ENCODE measurements at places on chromosomes 1 and 21. TPM values are rescaled to one million over a fixed set of nuclear protein-coding genes. Genes with fewer than 3 reads are reported as not detected.

Gene FCRL2
- 1.6 TPM for total RNA-seq

Gene SRP9
- total RNA-seq = 146 TPM

Gene MAP10
- total RNA-seq = 2.7 TPM

Gene CSMD2
- total RNA-seq = 0.03 TPM

Gene FYB2
- total RNA-seq = not detected

Gene CNN3
- 3.7 TPM for total RNA-seq

Gene HAPLN2
- total RNA-seq = not detected

- DNase-seq = no peak
Observed at GRCh38 chr1:34188418-34188817, 11.7 kb downstream of the C1orf94 start.

DNA sequence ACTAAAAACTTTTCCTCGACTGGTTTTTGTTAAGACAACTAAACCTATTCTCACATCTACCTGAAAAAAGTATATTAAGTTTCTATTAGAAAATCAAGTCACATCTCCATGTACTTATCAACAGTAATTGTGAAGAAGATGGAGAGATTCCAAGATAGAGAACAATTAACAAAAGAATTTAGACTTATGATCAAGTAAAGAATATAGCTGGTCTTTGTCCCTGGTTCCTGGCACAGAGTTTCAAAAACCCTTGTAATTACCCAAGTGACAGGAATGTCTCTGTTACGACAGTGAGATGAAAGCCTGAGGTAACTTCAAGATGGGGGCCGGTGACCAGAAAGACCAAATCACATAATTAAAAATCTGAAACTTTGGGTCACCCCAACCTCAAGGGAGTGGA, 91.6 kb downstream of the ASH1L start:
- no peak for DNase-seq

GRCh38 chr1:108669679-108670078, 8.8 kb upstream of the HENMT1 start:
- no peak for DNase-seq

GRCh38 chr1:180286417-180286816, 56.4 kb downstream of the LHX4 start:
- no peak for DNase-seq

DNA sequence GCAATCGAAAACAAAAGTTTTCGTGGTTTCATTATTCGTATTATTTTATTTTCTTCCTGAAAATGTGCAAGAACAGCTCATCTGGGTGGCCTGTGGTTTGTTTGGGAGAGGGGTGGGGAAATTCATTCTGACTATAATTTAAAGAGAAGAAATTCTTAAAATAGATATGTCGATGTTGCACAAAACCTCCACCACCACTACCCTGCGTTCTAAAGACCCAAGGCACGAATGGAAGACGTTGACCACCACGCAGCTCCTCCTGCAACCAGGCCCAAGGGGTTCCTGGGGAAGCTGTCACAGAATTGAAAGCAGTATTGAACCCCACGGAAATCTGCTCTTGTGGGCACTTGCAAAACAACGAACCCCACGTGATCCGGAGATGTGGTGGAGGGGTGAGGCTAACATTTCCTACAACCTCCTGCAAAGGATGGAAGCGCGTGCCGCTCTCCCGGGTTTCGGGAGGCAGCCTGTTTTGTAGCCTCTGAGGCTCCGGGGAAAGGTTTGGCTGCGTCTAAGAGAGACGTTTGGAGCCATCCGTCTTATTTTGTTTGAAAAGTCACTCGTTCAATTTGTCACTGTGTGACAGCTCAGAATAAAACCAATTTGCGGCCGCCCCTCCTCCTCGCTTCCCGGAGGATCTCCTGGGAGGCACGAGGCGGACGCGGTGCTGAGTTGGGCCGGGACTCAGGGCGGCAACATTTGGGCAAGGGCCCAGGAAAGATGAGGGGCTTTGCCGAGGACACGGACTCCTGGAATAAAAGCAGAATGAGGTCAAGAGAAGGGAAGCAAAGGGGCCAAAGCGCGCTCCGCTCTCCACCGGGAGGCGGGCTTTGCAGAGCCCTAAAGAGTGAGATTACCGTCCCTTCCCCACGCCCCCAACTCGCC, 810 bp upstream of the HLX start:
- DNase-seq = no peak

GRCh38 chr1:14682941-14683621, 84.6 kb downstream of the KAZN start:
- no peak for DNase-seq

- DNase-seq = no peak
Observed at GRCh38 chr1:205767248-205767647, 8.0 kb downstream of the RAB29 start.

DNA sequence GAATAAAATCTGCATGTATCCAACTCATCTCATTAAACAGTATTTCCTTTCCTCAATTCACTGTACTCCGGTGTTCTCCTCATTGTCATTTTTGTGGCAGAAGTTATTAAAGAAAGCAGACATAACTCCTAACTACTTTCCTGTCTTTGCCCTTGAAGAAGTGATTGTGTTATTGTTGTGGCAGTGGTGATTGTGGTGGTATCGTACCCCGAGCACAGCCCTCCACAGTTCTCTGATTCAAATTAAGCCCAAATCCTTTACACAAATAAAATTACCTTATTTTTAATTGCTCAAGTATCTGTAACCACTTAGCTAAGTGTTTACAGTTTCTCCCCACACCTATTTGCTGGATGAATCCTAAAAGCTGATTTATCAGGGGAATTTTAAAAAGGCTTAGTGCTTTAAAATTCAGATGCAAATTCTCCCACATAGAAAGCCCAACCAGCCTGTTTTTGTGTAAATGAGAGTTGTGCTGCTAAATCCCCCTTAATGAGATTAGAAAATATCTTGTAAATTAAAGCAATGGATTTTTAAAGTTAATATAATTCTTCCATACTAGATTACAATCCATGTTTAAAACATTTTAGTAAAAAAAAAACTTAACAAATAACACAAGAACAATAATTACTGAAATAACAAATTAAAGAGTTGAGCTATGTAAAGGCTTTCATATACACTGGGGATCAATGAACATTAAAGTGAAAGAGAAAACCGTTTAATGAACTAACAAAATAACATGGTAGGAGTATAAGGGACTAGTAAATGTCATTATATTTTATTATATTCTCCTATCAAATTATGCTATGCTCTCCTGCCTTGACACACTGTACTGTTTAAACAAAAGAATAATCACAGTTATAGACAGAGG, 259.0 kb downstream of the NEGR1 start:
- DNase-seq = no peak

- no peak for DNase-seq
Observed at GRCh38 chr1:2559509-2560298, 3.5 kb downstream of the TNFRSF14 start.

- no peak for DNase-seq
Observed at GRCh38 chr1:178121883-178122282, 28.0 kb downstream of the RASAL2 start.

DNA sequence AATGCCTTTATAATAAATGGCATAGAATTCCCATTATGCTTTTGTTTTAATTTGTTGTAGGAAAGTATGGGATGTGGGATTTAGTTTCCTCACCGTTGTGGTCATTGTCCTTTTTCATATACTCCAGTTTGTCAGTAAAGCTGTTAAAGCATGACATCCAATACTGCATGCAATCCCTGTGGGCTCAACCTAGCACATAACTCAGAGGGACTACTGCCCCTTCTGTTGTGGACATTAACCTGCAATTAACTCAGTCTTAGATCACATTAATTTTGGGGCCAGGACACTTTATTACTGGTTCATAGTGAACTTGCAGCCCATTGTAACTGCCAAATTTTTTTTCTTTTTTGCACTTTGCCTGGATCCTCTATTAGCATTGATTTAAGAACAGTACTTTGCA, 112.5 kb downstream of the DNM3 start:
- no peak for DNase-seq

DNA sequence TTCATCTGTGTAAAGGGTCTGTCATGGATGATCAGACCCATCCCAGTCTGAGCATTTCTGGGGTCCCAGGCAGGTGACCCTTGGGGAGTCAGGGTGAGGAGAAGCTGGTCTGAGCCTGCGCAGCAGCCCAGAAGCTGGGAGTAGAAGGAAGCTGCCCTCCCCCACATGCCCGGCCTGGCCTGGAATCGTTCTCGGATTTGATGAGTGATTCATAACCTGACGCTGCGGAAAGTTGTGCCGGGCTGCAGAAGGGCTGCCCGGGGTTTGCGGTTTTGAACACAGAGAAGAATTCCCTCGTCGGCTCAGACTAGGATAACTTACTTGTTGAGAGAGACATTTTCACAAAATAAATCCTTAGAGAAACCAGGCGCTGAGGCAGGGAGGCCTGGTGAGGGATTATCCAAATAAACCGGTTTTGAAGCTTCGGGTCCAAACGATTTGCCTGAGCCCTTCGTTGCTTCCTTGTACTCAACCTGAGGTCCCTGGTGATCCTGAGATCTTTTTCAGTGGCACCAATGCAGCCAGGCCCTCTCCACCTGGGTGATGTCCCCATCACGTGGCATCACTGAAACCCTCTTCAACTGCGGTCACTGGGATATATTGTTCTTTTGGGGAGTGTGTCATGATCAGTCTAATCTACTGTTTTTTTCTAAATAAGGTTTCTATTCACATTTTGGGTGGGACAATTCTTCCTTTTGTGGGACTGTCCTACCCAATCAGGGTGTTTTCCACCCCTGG, 29.2 kb downstream of the EPHB2 start:
- no peak for DNase-seq

GRCh38 chr1:149967646-149968045, 31.0 kb upstream of the MTMR11 start:
- DNase-seq = no peak

GRCh38 chr1:235327559-235328270, at the start of gene ARID4B:
TSS of gene ARID4B (minus strand) at chr1:235328179. CDS start at chr1:235326919, 1,260 bp downstream.
- no peak for DNase-seq

DNA sequence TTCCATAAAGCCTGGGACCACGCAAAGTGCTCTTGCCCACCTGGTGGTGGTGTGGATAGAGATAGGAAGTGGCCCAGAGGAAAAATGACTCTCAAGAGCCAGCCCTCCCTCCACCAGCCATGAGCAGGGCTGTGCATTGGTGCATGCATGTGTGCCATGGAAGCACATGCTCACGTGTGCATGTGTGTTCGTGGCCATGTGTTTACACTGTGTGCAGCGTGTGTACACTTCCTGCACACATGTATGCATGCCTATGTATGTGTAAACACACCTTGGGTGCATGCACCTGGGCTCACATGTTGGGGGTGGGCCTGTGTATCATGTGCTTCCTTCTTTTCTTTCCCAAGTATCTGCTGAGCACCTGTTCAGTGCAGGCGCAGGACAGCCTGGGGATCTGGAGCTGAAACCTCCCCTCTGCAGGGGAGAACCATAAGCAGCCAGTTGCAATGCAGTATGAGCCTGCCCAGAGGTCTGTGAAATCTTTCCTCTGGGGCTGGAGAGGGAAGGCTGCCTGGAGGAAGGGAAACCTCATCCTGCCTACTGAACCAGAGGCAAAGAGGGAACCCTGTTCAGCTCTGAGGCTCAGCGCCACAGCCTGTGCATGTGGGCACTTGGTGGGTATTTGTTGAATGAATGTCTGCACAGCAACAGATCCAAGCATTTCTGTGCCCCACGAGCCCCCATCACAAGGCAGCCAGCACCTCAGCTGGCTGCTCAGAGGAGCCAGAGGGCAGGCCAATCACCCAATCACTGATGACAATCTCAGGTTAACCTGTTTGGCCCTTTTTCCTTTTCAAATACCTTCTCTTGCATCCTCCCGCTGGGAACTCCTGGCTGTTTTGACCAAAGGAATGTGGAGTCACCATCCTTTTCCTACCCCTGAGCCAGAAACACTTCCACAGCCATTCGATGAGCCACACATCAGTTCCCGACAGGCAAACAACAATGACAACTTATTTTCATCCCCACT, 327.0 kb downstream of the NPHP4 start:
- no peak for DNase-seq

- no peak for DNase-seq
Observed at GRCh38 chr1:244449936-244450508, 1.7 kb downstream of the ADSS2 start.

GRCh38 chr1:160005070-160005469, 26.7 kb downstream of the PIGM start:
- no peak for DNase-seq

DNA sequence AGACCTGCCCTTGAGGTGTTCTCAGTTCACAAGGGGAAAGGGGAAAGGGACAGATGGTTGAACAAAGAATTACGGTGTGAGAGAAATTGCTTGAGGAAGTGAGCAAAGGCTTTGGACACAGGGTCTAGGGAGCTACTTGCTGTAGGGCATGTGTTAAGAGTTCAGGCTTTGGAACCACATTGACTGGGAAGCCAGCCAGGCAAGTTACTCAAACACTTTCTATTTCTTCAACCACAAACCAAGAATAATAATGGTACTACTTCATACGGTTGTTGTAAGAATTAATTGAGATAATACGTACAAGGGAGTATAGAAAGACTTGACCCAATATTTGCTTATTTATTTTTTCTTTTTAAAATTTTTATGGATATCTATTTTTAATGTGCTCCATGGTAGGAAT, 26.6 kb downstream of the AK4 start:
- DNase-seq = no peak

- no peak for DNase-seq
Observed at GRCh38 chr1:45443580-45444446, 47.1 kb downstream of the TESK2 start.

DNA sequence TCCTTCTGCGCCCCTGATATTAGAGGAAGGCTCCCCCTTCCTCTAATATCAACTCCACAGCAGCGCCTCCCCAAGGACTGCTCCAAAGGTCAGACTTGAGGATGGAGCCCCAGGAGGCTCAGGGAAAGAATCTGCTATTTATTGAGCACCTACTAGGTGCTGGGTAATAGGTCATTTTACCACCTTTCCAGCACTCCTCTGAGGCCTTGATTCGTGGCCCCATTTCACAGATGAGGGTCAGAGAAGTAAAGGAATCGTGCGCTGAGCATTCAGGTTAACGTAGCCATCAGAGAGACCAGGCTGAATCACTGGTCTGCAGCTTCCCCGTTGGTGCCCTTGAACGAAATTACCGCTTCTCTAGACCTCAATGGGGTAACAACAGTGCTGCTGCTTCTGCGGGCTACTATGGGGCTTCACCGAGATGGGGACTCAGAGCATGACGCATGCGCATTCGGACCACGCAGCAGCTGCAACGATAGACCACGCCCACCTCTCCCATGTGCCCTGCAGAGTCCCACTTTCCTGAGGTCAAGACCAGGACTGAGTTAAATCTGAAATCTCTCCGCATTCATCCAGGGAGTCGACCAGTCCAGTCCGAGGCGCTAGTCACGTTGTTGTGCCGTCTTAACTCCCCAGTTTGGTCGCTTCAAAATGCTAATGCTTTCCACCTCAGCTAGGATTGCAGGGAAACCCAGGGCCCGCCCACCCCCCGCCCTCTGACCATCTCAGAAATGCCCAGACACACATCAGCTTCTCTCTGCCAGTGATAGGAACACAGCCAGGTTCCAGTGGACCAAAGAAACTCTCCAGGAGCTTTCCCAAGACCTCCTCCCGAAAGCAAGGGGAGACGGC, 12.9 kb downstream of the CAMK2N1 start:
- no peak for DNase-seq

DNA sequence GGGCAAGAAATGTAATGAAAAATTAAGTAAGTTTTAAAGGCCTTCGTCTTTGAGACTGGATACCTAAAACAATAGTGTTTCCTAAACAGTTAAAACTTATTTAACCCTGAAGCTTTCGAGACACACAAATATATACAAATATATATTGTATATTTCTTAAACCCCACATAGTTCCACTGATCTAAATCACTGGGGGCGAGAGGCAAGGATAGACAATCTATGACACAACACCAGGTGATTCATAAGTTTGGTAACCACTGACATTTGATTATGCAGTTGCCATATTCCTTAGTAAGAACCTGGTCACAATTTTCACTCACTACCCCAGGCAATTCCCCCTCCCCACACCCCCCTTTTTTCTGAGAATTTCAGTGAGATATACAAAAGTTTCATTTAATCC, 55.3 kb upstream of the BOLA1 start:
- DNase-seq = no peak

GRCh38 chr21:29064850-29065481, 8.5 kb downstream of the CCT8 start:
- no peak for DNase-seq

Data from T-cell (primary cell).